ENCODE measurements at places on chromosomes 6 and 20.
A peak's percentile ranks its signal among the peaks of the same experiment; 100 is the strongest.

- no peak for DNase-seq
These were observed 69.8 kb upstream of the RALGAPA2 start for GRCh38 chr20:20782231-20782630.

GRCh38 chr6:150878347-150879213, 13.1 kb downstream of the MTHFD1L start:
- no peak for DNase-seq

GRCh38 chr20:4470375-4470774, 251.3 kb upstream of the PRND start:
- DNase-seq, result no peak

- no peak for DNase-seq
These were observed 55.0 kb downstream of the SAMD5 start for GRCh38 chr6:147563472-147563871.

DNA sequence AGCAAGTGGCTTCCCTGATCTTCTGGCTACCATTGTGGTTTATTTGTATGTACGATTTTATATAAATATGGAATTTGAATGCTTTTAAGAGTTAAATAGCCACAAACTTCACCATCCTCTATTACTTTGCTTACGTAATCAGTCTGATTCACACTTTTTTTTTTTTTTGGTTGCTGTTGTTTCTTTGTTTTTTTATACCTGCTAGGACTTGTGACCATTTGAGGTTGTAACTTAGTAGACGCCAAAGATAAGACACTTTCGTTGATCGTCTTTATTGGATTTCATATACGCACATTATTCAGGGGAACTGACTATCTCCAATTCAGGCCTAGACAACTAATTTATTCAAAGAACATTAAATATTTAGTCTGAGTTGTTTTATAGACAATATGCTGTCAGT, 559.0 kb downstream of the CBLN4 start:
- DNase-seq, result no peak

DNA sequence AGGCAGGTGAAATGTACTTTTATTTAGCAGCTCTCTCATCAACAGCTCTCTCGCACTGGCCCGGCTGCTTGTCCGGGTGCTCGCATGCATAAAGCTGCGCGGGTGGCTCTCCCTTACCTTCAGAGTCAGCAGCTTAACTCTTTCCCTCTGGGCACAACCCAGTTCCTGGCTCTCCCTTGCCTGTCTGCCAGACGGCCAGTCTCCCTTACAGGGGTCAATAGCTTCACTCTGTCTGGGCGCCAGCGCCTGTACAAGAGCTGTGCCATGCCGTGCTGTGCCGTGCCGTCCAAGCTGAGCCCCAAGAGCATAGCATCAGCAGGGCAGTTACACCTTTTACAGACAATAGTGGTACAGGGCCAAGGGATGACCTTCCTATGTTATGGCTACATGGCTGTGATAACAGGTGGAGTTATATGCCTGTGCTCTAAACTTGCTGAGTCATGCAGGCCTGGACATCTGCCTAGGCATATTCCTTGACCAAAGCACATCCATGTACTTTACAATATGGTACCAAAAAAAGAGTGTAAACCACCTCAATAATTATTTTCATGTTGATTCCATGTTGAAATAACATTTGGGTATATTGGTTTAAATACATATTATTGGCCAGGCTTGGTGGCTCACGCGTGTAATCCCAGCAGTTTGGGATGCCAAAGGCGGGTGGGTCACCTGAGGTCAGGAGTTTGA, 47.9 kb downstream of the BLTP3A start:
- no peak for DNase-seq

DNA sequence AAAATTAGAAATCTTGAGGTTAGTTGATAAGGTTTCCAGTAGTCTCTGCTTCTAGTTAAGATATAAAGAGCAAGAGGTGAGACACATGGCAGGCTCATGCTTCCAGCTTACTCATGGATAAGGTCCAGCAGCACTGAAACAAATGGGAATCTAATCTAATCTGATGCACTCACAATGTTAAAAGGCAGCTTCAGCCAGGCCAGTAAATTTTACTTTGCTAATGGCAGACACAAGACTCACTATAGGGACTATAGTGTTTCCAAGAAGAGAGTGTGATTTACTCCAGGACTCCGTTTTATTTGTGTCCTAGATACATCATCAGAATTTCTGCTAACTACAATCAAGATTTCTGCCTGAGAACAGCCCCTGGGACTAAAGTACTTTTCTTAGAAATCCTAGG, 324.8 kb downstream of the SMOC2 start:
- DNase-seq, result no peak

DNA sequence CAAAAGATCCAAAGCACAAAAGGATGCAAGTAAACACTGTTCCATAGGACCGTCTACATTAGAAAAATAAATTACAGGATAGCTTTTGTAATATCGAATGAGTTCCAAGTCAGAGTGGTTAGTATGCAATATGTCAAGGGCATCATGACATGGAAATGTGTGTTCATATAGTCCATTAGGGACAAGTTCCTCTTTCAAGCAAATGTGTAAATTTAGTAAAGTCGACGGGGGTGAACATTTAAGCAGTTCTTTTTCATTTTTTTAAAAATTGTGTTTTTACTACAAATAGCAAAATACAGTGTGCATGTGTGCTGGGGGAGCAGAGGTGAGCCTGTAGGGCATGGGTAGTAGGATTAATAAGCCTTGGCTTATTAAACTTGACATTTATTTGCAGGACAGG, 359.0 kb downstream of the ESR1 start:
- no peak for DNase-seq

DNA sequence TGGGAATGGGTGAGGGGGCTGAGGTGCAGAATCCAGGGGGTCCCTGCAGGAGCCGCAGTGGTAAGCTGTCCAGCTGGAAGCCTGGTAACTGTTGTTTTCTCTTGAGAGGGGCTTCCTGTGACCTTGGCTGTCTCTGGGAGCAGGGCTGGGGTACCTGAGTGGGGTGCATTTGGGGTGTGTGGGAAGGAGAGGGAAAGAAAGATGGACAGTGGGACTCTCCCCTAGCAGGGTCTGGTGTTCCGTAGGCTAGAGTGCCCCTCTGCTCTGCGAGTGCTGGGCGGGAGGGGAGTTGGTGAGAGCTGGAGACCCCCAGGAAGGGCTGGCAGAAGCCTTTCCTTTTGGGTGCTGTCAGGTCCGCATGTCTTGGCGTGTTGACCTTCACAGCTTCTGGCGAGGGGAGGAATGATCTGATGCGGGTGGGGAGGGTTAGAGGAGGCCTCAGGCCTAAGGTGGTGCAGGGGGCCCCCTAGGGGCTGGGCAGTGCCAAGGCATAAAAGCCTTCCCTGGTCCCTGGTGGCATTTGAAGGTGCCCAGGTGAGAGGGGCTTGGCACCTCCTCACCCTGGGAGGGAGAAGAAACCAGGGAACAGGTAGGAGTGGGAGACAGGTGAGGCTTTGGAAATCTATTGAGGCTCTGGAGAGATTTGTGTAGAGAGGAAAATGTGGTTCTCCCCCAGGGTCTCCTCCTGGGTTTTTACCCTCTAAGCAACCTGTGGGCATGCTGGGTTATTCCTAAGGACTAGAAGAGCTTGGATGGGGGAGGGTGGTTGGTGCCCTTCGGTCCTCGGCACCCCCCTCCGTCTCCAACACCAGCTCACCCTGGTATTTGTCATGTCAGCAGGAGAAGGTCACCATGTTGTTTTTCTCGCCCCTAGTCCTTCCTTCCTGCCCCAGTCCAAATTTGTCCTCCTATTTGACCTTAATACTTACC, 3.3 kb downstream of the VEGFA start:
- peak; percentile 47 for DNase-seq

DNA sequence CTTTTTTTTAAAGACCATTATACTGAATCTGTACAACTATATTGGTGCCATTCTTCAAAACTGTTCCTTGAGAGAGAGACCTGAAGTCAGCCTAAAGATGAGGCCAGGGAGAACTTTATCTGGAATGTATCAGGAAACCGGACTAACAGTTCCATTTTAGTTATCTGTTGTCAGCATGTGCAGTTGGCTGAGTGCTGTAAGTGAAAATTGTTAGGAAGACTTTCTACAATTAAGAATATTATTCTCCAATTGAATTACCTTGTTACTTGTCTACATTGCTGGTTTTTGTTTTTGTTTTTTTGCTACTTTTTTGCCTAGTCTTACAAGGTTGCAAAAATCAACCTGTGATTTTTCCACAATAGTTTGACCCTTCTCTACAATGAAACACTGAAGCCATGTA, 7.5 kb downstream of the CEP57L1 start:
- no peak for DNase-seq

GRCh38 chr6:54053881-54054391, 57.3 kb upstream of the MLIP start:
- DNase-seq, result no peak

- no peak for DNase-seq
These were observed 746.6 kb upstream of the ADGRB3 start for GRCh38 chr6:67888546-67888885.

DNA sequence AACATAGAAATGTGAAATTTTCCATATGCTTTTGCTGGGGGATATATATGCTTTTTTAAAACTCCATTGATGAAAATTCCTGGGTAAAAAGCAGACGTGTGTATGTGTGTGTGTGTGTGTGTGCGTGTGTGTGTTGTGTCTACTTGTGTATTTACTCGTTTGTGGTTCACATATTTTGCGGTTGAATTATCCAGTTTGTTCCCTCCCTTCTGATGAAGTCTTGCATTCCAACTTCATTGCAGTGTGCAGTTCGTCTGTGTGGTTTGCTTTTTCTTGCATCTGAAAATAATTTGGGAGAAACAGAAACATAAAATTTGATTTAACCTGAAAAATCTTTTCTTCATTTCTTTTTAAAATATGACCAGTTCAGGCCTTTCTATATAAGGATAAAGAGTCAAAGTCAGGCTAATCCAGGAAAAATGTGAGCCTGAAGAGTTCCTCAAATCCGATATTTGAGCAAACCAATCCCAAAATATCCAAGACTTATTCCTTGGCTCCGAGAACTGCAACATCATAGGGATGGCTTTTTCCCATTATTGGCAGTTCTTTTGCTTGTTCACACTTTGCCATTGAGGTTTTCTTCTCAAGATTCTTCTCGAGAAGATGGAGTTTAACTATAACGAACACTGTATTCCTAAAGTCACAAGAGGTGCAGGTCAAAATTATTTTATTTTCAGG, 202.2 kb upstream of the CCN2 start:
- DNase-seq, result no peak

DNA sequence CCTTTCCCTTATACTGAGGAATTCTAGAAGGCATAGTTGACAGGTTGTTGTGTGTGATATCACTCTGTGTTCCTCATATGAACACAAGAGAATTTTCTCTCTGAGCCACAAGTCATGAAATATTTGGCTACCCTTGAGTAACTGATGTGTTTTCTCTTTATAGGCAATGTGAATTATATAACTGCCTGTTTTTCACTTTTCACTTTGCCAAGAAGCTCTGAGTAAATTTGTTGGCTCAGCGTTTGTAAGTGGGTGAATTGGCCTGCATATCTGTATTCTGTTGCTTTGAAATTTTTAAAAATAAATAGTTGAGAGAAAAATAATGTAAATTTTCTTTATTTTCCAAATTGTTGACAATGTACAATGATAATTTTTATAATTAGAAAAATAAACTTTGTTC, 5.2 kb upstream of the BTBD9 start:
- DNase-seq, result no peak

DNA sequence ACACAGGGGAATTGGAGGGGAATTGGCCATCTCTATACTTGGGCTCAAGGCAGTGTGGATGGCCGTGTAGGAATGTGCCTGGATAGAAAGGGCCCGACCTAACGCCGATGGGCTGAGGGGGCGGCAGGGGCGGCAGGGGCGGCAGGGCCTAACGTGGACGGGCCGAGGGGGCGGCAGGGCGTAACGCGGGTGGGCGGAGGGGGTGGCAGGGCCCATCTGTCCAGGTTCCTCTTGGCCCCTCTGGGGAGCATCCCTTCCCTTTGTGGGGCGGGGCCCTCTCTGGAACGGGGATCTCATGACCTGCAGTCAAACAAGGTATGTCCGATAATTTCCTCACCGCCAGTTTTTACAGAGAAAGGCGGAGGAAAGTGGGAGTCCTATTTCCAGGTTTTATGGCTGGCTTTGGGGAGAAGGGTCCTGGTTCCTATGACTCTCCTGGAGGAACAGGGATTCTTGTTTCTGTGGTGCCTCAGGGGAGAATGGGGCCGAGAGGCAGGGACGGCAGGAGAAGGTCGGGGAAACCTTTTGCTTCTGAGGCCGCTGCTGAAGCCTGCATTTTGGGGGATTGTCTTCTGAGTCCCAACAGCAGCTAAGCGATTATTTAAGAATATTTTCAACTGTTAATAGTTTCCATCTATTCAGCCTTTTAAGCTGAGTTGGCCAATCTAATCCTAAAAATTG, 100.8 kb upstream of the FRMD1 start:
- no peak for DNase-seq

All from CD4-positive, alpha-beta T cell treated with Interleukin-17A for 1 hour (primary cell).